ENCODE measurements at places on chromosomes 4 and X. TPM values are rescaled to one million over a fixed set of nuclear protein-coding genes. Genes with fewer than 3 reads are reported as not detected.

PLK4 gene
- 6.9 TPM for total RNA-seq

ASMT gene
- not detected for total RNA-seq

TMPRSS11B gene
- total RNA-seq, result not detected

SPANXD gene
- total RNA-seq, result not detected

ZCCHC18 gene
- 1.8 TPM for total RNA-seq

RAB33A gene
- total RNA-seq, result 6.5 TPM

FAT4 gene
- total RNA-seq, result 0.31 TPM

NHSL2 gene
- total RNA-seq, result under 0.01 TPM

MAGED4B gene
- 12.4 TPM for total RNA-seq

NXF2 gene
- total RNA-seq, result not detected

GYPA gene
- not detected for total RNA-seq

All from melanocyte of skin (primary cell).